ENCODE measurements at places on chromosomes 7 and 10.

GRCh38 chr10:103273041-103273441 lies 3.9 kb upstream of the INA start:
- DNase-seq = no peak

DNA sequence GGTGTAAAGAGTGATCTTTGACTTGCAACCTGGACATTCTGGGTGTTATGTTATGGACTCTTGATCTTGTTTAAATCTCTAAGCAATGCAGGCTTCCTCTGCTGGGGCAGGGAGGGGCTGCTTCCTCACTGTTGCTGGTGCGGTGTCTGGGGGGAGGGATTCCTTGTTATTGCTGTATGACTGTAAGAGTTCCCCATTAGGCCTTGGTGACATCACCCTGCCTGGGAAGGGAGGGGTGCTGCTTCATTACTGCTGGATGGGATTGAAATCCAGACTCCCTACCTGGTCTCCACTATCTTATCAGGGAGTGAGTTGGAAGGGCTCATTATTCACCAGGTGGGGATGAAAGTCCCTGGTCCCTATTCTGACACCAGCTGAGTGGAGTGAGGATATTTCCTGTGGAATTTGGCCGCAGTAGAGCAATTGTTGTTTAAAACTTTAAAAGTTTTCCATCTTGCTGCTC lies 8.8 kb downstream of the OGDH start:
- DNase-seq = no peak

DNA sequence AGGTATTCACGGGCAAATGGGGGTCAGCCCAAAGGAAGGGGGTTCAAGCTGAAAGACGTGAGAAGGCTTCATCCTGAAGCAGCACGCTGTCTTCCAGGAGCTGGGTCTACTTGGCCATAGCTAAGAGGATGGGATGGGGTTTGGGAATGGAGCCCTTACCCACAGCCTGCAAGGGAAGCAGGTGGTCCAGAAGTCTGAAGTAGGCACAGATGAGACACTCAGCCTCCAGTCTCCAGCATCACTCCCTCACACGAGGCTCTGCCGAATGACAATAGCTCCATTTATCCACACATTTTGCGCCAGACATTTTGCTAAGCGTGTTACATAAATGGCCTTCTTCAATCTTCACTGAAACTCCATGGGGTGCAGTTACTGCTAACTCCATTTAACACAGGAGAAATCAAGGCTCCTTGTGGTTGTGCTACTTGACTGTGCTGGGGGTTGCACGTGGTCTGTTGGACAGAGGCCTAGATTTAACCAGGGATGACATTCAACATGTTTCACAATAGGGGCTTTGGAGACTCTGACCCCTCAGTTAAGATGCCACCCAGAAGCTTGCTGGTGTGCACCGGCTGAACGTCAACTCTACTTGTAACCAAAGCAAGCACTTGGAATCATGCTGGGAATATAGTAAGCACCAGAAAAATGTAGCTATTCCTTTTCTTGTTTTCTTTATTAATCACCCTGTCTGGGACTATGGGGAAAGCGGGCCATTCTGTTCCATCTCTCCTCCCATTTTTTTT lies 85.3 kb downstream of the FAM241B start:
- DNase-seq = no peak

DNA sequence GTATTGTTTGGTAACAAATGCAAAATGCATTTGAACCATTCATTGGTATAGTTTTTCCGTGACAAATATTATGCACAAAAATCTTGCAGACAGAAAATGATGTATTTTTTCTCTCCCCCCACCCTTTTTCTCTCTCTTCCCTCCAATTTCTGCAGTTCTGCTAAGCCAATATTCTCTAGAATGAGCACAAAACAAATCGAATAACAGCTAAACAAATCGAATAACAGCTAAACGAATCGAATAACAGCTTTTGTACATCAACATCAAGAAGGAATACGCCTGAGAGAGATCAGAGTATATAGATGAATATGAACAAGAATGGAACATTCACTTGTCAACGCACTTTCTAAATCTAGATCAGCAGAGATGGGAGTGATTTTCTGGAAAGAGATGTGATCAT lies 108.0 kb upstream of the KMT2E start:
- DNase-seq = no peak

- no peak for DNase-seq
Measured at GRCh38 chr7:98875501-98875900, 2.8 kb upstream of the TRRAP start.

DNA sequence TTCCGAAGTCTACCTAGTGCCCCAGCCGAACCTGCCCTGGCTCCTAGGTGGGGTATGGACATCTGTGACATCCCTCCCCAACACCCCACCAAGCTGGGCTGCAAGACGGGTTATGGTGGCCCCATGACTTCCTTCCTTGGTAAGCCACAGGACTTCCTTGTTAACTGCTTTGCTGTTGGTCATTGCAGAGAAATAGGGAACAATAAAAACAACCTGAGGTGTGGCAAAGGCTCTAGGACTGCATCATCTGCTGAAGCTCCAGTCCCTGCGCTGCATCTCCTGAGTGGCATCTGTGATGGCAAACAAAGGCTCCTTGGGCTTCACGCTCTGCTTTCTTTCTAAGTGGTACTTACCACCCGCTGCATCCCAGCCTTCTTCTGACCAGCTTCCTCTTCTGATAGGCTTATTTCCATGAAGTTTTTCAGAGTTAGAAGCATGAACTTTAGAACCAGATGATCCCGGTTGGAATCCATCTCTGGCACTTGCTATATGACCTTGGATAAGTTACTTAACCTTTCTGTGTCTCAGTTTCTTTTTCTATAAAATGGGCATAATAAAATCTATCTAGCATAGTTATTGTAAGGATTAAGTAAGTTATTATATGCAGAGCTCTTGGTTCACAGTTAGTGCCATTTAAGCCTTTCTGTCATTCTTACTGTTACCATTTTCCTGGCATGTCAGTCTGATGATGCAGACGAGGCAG lies 216.8 kb downstream of the RPS24 start:
- DNase-seq = no peak

DNA sequence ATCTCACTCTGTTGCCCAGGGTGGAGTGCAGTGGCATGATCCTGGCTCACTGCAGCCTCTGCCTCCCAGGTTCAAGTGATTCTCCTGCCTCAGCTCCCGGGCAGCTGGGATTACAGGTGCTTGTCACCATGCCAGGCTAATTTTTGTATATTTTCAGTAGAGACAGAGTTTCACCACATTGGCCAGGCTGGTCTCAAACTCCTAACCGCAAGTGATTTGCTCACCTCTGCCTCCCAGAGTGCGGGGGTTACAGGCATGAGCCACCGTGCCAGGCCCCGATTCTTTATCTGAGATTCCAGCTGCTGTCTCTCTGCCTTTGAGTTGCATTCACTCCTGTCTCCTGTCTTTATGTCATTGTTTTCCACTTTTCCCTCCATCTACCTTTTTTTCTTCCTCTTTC lies 168.7 kb downstream of the TMEM178B start:
- DNase-seq = no peak
